ENCODE measurements at places on chromosomes 5 and 9. TPM values are rescaled to one million over a fixed set of nuclear protein-coding genes. Genes with fewer than 3 reads are reported as not detected.

GRCh38 chr5:32362527-32362926 is 49.8 kb upstream of the MTMR12 start:
- H3K4me1 ChIP-seq = no peaks in the 10 kb centered on the region
- H3K36me3 ChIP-seq = peaks cover 10% of the 10 kb centered on the region
- H3K27me3 ChIP-seq = no peaks in the 10 kb centered on the region
- no peak overlapping the region for H3K4me3 ChIP-seq
- no peak overlapping the region for H3K27ac ChIP-seq

- no peaks in the 10 kb centered on the region for H3K36me3 ChIP-seq
- H3K4me3 ChIP-seq = no peak overlapping the region
- no peak overlapping the region for H3K27ac ChIP-seq
Measured at GRCh38 chr9:89739511-89739910, 134.7 kb downstream of the GADD45G start.

Gene PCDHGA11
- total RNA-seq = 0.75 TPM

Gene EPB41L4B
- total RNA-seq = 42.6 TPM

Gene NR6A1
- 6.1 TPM for total RNA-seq

DNA sequence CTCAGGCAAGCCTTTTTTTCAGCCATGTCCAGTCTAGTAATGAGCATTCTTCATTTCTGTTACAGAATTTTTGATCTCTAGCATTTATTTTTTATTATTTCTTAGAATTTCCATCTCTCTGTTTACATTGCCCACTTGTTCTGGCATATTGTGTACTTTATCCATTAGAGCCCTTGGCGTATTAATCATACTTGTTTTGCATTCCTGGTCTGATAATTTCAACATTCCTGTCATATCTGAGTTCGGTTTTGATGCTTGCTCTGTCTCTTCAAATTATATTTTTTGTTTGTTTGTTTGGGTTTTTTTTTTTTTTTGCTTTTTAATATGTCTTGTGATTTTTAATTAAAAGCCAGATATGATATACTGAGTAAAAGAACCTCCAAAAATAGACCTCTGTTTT is 23.0 kb upstream of the JAK2 start:
- DNase-seq = no peak
- H3K27ac ChIP-seq = no peak overlapping the region
- H3K4me1 ChIP-seq = no peaks in the 10 kb centered on the region
- H3K36me3 ChIP-seq = no peaks in the 10 kb centered on the region

DNA sequence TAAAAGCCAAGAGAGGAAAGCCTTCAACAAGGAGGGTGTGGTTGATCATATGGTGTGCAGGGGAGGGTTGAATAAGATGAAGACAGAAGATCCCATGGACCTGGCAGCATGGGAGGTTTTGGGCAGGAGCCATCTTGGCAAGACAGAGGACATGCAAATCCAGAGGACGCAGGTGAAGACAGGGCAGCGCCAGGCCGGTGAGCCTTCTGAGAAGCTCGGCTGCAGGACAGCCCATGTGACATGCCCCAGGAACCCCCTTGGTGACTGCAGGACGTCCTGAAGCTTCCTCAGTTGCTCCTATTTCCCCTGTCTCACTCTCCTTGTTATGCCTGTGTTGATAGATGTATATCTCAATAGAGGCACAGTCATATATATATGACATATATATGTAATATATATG is 159.4 kb downstream of the GADD45G start:
- H3K27ac ChIP-seq = no peak overlapping the region
- DNase-seq = no peak
- no peak overlapping the region for H3K4me3 ChIP-seq
- no peaks in the 10 kb centered on the region for H3K36me3 ChIP-seq
- no peaks in the 10 kb centered on the region for H3K27me3 ChIP-seq
- peaks cover 9% of the 10 kb centered on the region for H3K4me1 ChIP-seq

Gene LCN15
- total RNA-seq = not detected

Gene CTNNAL1
- total RNA-seq = 31.5 TPM

DNA sequence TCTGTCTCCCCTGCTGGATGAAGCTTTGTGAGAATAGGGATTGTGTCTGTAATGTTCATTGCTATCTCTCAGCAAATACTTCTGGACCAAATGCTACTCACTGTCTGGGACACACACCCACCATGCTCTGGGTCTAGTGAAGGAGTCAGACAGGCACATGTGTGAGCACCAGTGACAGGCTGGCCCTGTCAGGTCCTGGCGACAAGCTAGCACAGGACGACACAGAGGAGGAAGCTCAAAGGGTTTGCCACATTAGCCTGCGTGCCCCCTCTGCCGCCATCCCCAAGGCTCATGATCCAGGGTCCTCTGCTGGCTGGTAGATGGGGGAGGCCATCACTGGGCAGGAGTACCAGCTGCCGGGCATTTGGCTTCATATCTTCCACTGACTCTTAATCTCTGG is 23.3 kb downstream of the LRSAM1 start:
- H3K27me3 ChIP-seq = no peaks in the 10 kb centered on the region
- no peak overlapping the region for H3K4me3 ChIP-seq
- H3K36me3 ChIP-seq = peaks cover 16% of the 10 kb centered on the region
- no peak for DNase-seq
- H3K27ac ChIP-seq = no peak overlapping the region

DNA sequence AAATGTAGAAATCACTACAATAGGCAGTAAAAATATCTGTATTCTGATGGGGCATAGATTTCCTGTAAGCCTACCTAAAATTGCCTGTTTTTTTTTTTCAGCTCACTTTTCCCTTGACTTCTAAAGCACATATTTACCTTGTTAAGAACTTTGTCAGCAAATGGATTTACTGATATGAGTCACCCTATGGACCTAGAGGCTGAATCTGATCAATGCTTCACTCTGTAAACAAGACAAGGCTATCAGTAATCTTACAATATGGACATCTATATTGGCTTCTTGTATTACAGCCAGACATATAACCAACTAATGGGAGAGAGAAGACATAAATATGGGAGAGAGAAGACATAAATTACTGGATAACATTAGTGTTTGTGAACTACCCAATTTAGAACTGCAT is 792.7 kb upstream of the CHD1 start:
- DNase-seq = no peak
- no peaks in the 10 kb centered on the region for H3K4me1 ChIP-seq
- H3K27ac ChIP-seq = no peak overlapping the region
- H3K27me3 ChIP-seq = no peaks in the 10 kb centered on the region
- no peaks in the 10 kb centered on the region for H3K36me3 ChIP-seq
- no peak overlapping the region for H3K4me3 ChIP-seq

- H3K4me1 ChIP-seq = peaks cover 2% of the 10 kb centered on the region
- no peak for DNase-seq
- H3K27ac ChIP-seq = no peak overlapping the region
- no peaks in the 10 kb centered on the region for H3K36me3 ChIP-seq
- no peak overlapping the region for H3K4me3 ChIP-seq
- no peaks in the 10 kb centered on the region for H3K27me3 ChIP-seq
Measured at GRCh38 chr5:158700231-158701006, 399.3 kb downstream of the EBF1 start.

- no peaks in the 10 kb centered on the region for H3K27me3 ChIP-seq
- H3K4me3 ChIP-seq = peak overlapping the region; percentile 35
- peaks cover 8% of the 10 kb centered on the region for H3K4me1 ChIP-seq
- no peak for DNase-seq
- H3K27ac ChIP-seq = peak overlapping the region; percentile 77
Measured at GRCh38 chr9:117703537-117703936, 666 bp upstream of the TLR4 start.

DNA sequence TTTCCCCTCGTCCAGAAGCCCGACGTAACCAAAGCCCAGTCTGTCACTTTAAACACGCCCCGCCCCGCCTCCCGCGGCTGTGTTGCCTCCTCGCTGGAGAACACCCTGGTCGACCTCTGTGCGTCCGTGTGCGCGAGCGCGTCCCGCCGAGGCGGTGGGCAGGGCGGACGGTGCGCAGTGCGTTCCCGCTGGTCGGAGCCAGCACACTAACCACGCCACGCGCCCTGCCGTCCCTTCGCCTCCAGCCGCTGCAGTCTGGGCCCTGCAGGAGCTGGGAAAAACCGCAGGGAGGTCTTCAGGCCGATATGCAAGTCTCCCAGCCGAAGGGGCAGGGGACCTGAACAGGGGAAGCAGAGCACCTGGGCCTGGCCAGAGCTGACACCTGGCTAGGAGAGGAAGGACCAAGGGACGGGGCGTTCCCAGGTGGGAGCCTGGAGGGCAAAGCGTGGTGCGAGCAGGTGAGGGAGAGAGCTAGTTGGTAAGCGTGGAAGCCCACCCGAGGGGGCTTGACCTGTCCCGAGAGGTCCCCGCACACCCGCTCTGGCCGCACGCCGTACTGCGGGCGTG is 1.3 kb upstream of the PHPT1 start:
- H3K4me1 ChIP-seq = peaks cover 59% of the 10 kb centered on the region
- H3K27me3 ChIP-seq = no peaks in the 10 kb centered on the region
- DNase-seq = peak; percentile 78

Gene ORM2
- total RNA-seq = 4,866 TPM

DNA sequence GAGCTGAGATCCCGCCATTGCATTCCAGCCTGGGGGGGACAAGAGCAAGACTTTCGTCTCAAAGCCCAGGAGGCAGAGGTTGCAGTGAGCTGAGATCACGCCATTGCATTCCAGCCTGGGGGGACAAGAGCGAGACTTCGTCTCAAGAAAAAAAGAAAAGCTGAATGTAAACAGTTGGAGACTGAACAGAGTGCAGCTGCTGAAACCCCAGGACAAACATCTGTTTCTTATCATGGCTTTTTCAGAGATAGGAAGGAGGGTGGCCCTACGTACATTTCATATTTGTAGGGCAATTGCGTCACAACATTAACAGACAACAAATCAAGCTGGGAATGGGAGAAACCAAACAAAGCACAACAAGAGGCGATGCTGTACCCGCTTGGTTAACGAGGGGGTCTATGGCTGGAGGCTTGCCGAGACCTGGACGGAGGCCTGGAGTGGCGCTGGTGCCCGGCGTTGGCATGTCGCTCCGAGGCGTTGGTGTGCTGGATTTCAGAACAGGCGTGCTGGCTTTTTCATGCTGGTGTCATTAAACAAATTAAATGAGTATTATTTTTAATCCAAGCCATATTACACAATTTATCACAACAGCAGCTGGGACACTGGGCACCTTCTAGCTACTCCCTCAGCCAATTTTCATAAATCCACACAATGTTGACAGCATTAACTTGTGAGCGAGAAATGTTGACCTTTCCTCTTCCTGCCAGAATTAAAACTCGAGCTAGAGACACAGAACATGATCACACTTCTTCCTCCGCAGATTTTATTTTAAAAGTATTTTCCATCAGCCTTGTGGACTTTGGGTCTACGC is 76.1 kb downstream of the TLE1 start:
- no peak overlapping the region for H3K4me3 ChIP-seq
- peak overlapping the region; percentile 8 for H3K27ac ChIP-seq
- no peaks in the 10 kb centered on the region for H3K27me3 ChIP-seq
- peaks cover 48% of the 10 kb centered on the region for H3K36me3 ChIP-seq
- H3K4me1 ChIP-seq = no peaks in the 10 kb centered on the region
- DNase-seq = no peak

- DNase-seq = peak; percentile 66
- H3K27ac ChIP-seq = peak overlapping the region; percentile 88
- peak overlapping the region; percentile 95 for H3K4me3 ChIP-seq
- H3K4me1 ChIP-seq = peaks cover 10% of the 10 kb centered on the region
Measured at GRCh38 chr5:180494510-180495181, 467 bp downstream of the CNOT6 start.

DNA sequence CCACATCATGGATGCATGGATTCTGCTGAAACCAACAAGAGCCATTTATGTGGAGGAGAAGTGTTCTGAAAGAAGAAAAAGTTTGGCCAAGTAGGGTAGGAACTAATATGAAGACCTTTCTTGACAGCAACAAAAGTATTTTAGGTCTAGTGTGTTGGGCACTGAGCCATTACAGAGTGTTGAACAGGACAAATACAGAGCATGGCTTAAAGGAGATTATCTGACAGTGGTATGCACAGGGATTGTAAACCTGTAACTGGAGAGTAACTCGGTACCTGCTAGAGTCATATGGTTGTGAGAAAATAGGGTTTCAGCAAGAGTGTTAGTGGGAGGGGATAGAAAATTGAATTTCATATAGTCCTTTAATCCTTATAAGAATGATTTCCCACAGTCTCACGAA is 513.2 kb upstream of the WWC1 start:
- no peak for DNase-seq
- H3K27ac ChIP-seq = no peak overlapping the region
- H3K36me3 ChIP-seq = no peaks in the 10 kb centered on the region
- H3K27me3 ChIP-seq = no peaks in the 10 kb centered on the region

DNA sequence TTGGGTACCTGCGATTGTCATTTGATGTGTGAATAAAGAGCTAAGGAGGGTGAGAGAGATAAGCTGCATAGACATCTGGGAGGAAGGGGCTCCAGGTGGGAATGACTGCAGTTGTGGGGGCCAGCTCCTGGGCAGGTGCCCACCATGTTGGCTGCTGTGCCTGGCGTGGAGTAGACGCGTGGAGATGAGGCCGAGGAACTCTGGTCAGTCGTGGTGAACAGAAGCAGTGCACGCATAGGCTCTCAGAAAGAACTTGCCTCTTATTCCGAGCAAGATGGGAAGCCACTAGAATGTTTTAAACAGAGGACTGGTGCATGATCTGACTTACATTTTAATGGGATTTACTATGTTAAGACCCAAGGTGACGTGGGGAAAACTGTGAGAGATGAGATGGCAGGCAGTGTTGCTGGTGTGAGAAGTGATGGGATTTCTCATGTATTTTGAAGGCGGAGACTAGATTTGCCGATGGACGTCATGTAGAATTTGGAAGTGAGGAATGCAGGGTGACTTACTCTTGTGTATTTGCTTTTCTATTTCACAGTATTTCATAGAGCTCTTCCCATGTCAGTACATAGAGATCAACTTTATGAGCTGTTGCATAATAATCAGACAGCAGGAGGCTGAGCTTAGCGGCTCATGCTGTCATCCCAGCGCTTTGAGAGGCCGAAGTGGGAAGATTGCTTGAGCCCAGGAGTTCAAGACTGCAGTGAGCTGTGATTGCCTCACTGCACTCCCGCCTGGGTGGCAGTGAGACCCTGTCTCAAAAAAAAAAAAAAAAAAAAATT is 71.1 kb downstream of the EHMT1 start:
- no peak for DNase-seq
- no peaks in the 10 kb centered on the region for H3K36me3 ChIP-seq
- H3K4me3 ChIP-seq = no peak overlapping the region
- H3K27me3 ChIP-seq = no peaks in the 10 kb centered on the region
- H3K27ac ChIP-seq = peak overlapping the region; percentile 34

DNA sequence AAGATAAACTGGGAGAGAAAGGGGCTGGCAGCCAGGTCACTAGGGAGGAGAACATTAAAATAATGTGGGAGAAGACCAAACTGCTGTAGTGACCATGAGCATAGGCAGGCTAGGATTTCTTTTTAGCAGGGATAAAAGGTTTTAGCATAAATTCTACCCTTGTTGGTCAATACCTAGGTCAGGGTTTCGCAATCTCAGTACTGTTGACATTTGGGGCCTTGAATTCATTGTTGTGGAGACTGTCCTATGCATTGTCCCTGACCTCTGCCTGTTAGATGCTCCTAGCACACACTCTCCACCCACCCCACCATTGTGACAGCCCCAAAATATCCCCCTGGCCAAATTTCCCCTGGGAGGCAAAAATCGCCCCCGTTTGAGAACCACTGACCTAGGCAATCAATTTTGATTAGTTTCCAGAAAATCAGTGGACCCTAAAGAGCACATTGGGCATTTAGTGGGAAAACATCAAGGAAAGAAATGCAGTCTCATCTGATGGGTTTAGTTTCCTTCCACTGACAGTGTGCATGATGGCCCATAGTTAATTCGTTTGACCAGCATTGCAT is 181.4 kb downstream of the NTRK2 start:
- no peak overlapping the region for H3K27ac ChIP-seq
- no peaks in the 10 kb centered on the region for H3K27me3 ChIP-seq
- H3K4me3 ChIP-seq = no peak overlapping the region
- no peak for DNase-seq
- H3K4me1 ChIP-seq = no peaks in the 10 kb centered on the region
- no peaks in the 10 kb centered on the region for H3K36me3 ChIP-seq
